ENCODE measurements at places on chromosomes 13 and 19.
A peak's percentile ranks its signal among the peaks of the same experiment; 100 is the strongest.

GRCh38 chr13:23575632-23576031, 5.4 kb downstream of the TNFRSF19 start:
- no peak for DNase-seq

GRCh38 chr13:26202365-26202972, 19.6 kb downstream of the RNF6 start:
- DNase-seq = no peak

DNA sequence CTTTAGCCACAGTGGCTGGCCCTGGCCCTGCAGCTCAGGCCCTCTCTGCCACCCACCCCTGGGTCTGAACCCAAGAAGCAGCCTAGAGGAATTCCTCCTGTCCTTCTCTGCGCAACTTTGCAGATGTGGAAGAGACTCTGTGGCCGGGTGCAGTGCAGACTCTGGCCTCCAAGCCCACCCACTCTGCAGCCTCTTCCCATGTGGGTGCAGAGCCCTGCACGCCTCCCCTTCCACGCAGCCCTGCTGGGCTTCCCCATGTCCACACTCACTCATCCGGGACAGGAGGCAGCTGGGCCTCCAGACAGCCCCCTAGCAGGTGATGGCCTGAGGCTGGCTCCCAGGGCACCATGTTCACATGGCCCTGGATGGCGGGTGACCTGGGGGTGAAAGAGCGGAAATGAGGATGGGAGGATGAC, 2.5 kb downstream of the TEX29 start:
- no peak for DNase-seq

DNA sequence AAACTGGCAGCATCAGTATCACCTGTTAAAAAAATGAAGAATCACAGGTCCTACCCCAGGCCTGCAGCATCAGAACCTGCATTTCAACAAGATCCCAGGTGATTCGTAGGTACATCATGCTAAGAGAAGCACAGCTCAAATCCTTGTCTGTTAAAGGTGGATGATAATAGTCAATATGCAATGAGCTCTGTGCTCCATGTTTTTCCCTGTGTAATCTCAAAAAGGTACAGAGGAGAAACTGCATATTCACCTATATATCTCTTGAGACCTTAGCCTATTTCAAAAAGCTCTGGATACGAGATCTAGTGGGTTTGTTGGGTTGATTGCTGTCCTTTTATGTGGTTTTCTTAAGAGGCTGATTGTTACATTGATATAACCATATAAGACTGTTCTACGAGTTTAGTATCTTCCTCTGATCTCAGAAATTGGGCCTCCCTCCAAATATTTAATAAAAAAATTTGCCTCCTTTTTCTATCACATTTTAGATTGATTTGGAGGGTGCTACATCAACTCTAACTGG, 148.9 kb downstream of the DCT start:
- DNase-seq = no peak

- peak; percentile 75 for DNase-seq
Observed at GRCh38 chr19:46299004-46299509, 2.2 kb downstream of the HIF3A start.

- no peak for DNase-seq
Observed at GRCh38 chr19:5893296-5893903, 10.2 kb downstream of the NDUFA11 start.

- no peak for DNase-seq
Observed at GRCh38 chr13:51619614-51620013, 35.4 kb downstream of the WDFY2 start.

DNA sequence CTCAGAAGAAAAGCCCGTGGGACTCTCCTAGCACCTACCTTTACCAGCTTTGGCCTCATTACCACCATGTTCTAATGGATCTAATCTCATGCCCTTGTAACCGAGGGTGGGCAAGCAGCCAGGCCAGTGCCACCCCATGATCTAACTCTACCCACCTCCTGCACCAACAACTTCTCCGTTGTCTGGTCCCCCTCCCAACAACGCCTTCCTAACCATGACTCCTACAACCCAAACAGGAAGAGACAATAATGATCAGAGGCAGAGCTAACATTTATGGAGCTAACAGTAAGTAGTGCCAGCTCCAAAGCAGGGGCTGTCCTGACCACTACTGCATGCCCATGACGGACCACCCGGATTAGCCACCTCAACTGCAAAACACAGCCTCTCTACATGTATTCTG, 3.5 kb downstream of the USP12 start:
- no peak for DNase-seq

DNA sequence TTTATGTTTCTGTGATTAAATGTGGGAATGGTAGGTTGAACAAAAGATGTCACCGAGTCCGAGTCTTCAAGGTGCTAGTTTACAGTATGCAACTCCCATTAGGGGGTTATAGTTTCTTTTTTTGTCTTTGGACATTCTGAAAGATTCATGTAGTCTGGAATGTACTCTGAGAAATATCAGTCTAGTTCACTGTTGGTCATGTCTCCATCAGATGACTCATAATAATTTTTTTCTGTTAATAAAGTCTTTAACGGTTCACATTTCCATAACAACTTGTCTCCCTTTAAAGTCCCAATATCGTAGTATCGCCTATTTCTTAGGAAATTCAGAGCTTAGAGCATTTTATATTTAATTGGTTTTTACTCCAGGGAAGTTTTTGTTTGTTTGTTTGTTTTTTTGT, 13.5 kb upstream of the ESD start:
- no peak for DNase-seq

GRCh38 chr13:22662771-22663170, 518.0 kb upstream of the SGCG start:
- no peak for DNase-seq
